Mesenteric fat pad (tissue), 1 donor: ENCODE measurements at places on chromosomes 11 and 22.
A peak's percentile ranks its signal among the peaks of the same experiment; 100 is the strongest.

DNA sequence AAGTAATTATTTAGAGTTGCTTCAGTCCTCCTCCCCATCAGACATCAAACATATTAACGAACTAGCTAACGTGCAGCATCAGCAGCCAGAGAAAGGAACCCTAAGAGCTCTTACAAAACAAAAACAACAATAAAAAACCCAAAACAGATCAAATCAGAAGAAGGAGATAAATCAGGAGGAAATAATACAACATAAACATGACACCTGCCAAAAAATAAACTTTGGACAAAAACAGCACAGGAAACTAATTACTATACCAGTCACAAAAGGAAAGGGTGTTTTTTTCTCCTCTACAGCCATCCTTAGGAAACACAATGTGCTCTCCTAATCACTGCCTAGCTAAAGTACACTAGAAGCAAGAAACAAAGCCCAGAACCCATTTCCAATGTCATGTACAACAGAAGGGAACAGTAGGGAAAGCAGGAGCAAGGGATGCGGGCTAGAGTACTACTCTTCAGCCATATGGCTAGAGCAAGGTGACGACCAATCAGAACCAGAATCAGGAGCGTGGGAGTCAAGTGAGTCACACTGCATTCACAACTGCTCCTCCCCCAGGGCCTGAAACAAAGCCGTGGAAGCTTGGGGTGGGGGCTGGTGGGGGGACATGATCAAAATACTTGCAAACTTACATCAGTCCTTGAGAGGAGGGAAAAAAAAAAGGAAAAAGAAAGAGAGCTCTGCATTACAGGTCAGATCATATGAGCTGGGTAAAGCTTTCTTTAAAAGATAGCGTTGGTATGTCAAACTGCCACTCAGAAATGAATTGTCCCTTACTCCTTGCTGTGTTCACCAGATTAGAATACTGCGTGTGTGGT, 60.4 kb downstream of the LARGE2 start:
- DNase-seq: no peak

DNA sequence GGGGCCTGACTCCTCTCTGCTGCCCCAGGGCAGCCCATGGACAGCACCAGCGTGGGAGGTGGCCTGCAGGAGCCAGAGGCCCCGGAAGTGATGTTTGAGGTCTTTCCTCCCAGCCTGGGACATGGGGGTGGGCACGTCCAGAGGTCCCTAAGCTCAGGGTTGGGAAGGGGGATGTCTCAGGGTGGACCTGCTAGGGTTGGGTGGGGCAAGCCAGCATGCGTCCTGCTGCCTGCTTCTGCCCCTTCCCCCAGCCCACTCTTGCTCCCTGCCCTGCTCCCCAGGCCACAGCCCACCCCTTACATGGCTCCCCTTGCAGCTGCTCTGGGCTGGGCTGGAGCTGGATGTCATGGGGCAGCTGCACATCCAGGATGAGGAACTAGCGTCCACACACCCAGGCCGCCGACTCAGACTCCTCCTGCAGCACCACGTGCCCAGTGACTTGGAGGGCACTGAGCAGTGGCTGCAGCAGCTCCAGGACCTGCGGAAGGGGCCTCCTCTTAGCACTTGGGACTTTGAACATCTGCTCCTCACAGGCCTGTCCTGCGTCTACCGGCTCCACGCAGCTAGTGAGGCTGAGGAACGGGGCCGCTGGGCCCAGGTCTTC, 1.3 kb downstream of the FAM180B start:
- no peak for DNase-seq

GRCh38 chr11:48052183-48053044, 72.1 kb downstream of the PTPRJ start:
- DNase-seq: peak; percentile 37

DNA sequence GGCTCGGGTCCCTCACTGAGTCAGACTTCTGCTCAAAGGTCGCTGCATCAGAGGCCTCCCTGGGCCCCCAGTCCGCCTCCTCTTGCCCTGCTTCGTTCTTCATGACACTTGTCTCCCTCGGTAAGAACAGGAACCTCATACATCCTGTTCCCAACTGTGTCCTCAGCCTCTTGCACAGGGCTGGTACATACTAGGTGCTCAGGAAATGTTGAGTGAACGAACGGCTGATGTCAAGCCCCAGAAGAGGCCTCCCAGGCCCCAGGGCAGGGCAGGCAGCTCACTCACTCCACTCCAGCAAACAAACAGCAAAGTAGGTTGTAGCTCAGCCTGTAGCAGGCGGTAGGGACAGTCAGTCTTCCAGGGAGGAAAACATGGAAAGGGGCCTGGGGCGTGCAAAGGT, 17.2 kb downstream of the SYNGR1 start:
- DNase-seq: no peak
